Activated CD8-positive, alpha-beta memory T cell treated with anti-CD3 and anti-CD28 coated beads for 48 hours (primary cell): ENCODE measurements at places on chromosomes 16 and 17.

DNA sequence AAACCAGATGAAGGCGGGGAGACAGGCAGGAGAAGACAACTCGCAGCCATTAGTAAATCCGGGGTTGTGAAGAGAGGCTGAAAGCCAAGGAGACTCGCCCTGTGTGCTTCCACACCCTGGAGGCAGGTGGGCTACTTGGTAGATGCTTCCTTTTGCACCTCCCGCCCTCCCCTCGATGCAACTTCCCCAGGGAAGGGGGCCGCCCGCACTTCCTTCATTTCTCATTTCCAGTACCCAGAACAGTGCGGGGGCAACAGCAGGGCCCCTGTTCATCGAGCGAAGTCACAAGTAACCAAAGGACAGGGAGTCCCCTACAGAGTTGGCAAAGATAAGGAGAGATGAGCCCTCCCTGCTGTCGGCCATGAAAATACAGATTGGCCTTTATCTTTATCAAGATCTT lies 25.0 kb downstream of the CCDC40 start:
- no peak for DNase-seq

- no peak for DNase-seq
Measured at GRCh38 chr16:25796239-25796638, 104.5 kb downstream of the HS3ST4 start.

GRCh38 chr16:81586417-81586816 lies 141.8 kb downstream of the CMIP start:
- DNase-seq, result no peak

- no peak for DNase-seq
Measured at GRCh38 chr16:27238016-27238587, 30.5 kb downstream of the NSMCE1 start.

DNA sequence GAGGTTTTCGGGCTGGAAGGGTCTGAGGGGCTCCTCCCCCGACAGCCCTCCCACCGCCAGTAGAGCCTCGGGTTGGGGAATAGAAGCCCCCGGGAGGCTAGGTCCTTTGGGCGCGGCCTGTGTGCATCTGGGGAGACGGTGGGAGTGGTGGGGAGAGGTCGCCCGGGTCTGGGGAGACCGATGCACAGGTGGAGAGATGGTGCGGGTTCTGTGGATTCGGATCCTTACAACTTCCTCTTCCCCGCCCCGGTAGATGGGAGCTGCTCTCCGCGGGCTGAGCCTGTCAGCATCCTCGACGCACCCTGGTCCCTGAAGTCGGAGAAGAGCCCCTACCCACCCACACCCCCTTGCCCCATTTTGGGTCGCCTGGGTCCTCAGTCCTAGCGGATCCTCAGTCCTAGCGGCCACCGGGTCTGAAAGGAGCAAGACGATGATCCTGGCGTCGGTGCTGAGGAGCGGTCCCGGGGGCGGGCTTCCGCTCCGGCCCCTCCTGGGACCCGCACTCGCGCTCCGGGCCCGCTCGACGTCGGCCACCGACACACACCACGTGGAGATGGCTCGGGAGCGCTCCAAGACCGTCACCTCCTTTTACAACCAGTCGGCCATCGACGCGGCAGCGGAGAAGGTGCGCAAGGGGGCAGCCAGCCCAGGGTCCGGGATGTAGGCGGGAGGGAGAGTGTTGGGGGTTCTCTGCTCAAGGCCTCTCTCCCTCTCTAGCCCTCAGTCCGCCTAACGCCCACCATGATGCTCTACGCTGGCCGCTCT lies 790 bp downstream of the BCKDK start:
- DNase-seq, result no peak

DNA sequence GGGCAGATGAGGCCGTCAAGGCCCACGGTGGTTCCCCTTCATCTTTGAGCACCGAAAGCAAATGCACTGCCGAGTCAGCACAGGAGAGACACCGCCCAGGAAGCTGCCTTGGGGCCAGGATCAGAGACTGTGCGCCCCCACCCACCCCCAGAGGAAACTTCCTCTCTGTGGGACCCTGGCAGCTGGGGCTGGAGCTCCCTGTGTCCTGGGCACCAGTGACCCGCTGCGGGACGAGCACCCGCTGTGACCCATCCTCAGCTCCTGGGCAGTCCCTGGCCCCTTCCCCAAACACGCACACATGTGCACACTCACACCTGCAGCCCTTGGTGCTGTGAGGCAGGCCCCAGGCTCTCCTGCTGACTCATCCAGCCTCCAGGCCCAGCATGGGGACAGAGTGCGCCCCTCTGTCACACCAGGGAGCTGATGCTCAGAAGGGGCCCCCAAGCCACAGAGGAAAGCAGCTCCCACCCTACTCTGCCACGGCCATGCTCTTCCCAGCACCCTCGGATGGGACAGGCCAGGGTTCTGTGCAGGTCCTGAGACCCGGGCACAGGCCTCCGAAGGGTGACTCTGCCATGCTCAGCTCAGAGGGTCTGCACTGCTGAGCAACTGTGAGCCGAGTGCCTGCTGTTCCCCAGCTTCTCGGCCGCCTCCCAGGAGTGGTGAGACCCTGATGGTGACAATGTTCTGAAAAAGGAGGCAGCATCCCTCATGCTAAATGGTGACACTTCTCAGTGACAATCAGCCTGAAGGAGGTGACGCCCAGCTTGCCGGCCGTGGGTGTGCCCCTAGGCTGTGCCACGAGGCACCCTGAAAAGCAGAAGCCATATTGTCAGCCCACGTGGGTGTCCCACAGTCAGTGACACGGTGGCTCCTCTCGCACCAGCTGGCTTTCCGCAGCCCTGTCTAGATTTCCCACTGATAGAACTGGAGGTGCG lies 3.6 kb downstream of the PIEZO1 start:
- no peak for DNase-seq
